Activated T-cell treated with anti-CD3 and anti-CD28 coated beads for 4 hours (primary cell): ENCODE measurements at places on chromosomes 7 and 10.

DNA sequence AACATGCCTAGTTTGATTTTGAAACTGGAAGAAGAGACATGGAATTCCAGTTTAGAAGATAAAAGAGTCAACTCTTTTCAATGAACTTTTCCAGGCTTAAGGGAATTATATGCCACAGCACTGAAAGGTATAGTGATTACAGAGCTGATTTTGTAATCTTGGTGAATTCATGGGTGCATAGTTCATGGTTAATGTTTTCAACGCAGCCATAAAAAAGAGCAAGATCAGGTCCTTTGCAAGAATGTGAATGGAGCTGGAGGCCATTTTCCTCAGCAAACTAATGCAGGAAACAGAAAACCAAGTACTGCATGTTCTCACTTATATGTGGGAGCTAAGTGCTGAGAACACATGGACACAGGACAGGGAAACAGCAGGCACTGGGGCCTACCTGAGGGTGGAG, 94.2 kb downstream of the CUBN start:
- DNase-seq, result no peak

DNA sequence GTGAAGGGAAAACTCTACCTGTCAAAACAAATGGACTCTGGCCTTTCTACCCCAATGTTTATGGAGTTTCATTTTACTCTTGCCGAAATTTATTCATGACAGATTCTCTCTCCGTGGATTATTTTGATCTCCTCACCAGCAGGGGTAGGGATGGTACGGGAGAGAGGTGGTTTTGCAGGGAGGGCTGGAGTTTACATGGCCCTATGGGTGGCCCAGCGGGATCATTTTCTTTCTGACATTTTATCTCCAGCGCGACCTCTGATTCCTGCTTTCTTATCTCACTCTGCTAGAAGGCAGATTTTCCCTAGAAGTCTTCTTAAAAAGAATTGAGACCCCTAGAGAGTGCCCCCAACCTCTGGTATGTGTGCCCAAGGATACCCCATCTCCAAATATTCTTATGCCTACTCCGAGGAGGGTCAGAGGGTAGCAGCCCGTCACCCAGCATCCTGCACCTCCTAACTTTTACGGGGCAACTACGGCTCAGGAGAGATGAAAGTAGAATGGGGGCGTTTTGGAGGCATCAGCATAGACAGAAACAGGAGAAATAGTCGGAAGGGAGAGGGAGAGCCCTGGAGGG, 10.1 kb upstream of the GATA3 start:
- no peak for DNase-seq

DNA sequence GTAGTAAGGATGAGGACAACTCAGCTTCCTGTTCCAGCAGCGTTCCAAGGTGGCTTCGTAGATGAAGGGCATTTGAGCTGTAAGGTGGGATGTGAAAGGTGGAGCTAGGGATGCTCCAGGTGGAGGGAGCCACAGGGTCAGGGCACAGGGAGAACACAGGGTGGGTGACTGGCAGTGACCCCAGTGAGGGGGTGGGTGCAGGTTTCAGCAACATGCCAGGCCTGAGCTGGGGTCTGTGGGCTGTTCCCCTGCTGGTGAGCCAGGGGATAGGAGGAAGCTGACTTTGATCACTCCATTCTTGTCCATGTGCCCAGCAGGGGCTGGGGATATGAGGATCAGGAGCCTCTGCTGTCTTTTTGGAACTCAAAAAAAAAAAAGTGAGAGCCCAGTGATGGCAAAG, 33.2 kb downstream of the CDH23 start:
- DNase-seq, result no peak

- no peak for DNase-seq
Observed at GRCh38 chr10:100469756-100470155, 6.9 kb downstream of the WNT8B start.

DNA sequence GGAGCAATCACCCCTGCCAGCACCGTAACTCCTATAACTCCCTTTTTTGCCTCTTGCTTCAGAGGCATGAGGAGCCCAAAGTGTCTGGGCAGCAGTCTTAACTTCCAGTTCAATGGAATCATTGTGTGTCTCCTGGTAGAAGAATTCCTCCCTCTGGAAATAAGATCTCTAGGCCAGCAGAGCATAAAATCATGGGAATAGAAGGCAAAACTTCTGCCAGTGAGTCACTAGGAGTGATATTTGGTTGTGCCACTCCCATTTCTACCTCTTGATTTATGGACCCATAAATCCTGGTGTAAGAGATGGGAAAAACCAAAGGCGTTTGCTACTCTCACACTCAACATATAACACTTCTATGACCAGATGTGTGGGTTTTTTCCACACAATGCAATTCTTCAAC, 104.9 kb upstream of the FAM180A start:
- no peak for DNase-seq

DNA sequence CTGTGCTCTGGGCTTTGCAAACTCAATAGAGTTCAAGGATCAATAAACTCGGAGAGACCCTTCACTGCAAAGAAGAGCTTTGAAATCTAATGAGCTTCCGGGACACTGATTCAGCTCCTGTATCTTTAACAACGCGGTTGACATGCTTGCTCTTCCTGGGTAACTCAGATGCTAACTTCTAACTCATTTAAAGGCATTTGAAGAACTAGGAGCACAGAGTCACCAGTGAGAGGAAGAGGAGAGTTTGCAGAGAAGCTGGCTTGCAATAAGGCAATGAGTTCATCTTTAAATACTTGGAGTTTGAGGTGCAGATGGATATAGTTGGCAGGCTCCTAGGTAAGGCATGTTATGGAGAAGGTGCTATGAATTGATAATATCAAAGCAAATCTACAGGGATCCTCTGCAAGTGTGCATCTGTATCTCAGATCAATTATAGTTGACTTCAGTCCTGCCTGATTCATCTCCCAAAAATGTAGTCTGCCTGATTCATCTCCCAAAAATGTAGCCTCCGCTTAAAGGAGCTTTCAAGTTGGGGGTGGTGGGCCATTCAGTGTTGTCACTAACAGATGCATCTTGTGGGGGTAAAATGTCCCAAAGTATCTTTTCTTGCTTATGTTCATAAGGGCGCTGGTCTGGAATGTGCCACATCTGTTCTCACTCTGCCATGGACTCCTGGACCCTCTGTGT, 182.5 kb upstream of the PRSS58 start:
- DNase-seq, result no peak

GRCh38 chr7:69889338-69889975, 291.2 kb downstream of the AUTS2 start:
- DNase-seq, result no peak

- no peak for DNase-seq
Observed at GRCh38 chr7:84913731-84914130, 273.1 kb downstream of the SEMA3D start.
